ENCODE measurements at places on chromosomes 12 and 14. TPM values are rescaled to one million over a fixed set of nuclear protein-coding genes. Genes with fewer than 3 reads are reported as not detected.

DNA sequence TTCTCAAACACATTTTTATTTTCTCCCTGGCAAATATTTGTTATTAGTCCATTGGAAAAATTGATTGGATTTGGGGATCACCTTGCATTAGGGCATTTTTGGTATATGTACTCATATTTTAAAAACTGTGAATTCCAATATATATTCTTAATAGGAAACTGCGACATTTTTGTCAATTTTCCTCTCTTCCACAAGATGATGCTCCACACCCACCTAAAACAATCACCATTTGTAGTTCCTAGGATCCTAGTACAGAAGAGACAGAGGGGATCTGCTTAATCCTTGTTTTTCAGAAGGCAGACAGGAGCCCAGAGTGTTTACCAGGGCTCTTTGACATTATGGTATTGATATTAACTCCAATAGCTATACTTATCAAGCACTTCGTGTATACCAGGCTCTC, 22.8 kb upstream of the OASL start:
- H3K27ac ChIP-seq = no peak overlapping the region
- H3K27me3 ChIP-seq = no peaks in the 10 kb centered on the region
- no peaks in the 10 kb centered on the region for H3K36me3 ChIP-seq
- no peaks in the 10 kb centered on the region for H3K4me1 ChIP-seq

TSPAN19 gene
- total RNA-seq = not detected

REC8 gene
- total RNA-seq = 10.2 TPM

DNA sequence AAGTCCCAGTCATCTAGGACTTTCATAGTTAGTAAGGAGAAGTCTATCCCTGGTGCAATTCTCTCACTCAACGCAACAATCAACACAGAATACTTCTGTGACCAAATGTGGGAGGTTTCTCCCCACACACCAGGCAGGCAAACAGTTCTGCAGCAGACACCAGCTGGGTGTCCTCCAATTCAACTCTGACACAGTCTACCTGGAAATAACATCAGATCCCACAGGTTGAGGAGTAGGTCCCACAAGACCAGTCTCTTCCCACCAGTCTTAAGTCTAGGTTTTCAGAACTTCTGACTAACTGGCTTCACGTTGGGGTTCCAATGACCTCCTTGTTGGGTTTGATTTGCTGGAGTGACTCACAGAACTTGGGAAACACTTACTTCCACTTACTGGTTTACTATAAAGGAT, 14.8 kb downstream of the ACOT6 start:
- no peaks in the 10 kb centered on the region for H3K36me3 ChIP-seq
- no peaks in the 10 kb centered on the region for H3K4me1 ChIP-seq
- no peak overlapping the region for H3K4me3 ChIP-seq
- no peak for DNase-seq

- no peak overlapping the region for H3K27ac ChIP-seq
- H3K27me3 ChIP-seq = no peaks in the 10 kb centered on the region
- DNase-seq = no peak
- no peaks in the 10 kb centered on the region for H3K36me3 ChIP-seq
Observed at GRCh38 chr14:22311636-22312035, 277.4 kb downstream of the DAD1 start.

DNA sequence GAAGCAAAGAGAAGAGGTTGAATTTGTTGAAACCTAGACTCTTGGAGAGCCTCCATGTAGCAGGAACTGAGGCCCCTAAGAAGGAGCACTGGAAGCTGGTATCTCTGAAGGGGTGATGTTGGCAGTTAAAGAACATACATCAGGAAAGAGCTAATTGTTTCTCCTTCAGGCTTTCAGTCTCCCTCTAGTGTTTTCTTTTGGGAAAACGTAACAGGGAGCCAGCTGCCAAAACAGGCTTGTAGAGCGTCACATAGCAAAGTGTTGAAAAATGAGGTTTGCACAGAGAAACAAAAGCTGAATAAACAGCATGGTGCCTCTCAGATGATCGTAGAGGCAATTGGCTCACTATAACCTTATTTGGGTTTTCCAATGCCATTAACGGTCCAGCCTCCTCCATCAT, 46.9 kb upstream of the CAND1 start:
- no peak for DNase-seq
- H3K4me1 ChIP-seq = no peaks in the 10 kb centered on the region
- no peaks in the 10 kb centered on the region for H3K36me3 ChIP-seq
- H3K27ac ChIP-seq = no peak overlapping the region

All from breast epithelium (tissue), 4 donors.